ENCODE measurements at places on chromosomes 13 and 19. TPM values are rescaled to one million over a fixed set of nuclear protein-coding genes. Genes with fewer than 3 reads are reported as not detected.

DNA sequence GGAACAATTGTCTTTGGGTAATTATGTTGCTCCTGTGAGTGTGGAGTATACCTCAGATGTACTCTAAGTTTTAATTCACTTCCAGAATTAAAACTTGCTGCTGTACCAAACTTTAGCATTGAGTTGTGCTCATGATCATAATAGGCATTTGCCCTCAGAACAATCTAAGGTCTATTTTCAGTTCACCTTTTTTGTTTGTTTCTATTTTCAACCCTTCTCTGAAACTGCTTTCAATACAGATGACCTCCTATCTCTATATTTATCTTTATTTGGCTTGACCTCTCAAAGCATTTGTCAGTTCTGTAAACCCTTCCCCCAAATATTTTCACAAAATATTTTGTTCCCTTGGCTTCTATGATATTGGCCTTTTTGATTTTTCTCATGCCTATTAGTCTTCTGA, 873.0 kb downstream of the OLFM4 start:
- DNase-seq: no peak

DNA sequence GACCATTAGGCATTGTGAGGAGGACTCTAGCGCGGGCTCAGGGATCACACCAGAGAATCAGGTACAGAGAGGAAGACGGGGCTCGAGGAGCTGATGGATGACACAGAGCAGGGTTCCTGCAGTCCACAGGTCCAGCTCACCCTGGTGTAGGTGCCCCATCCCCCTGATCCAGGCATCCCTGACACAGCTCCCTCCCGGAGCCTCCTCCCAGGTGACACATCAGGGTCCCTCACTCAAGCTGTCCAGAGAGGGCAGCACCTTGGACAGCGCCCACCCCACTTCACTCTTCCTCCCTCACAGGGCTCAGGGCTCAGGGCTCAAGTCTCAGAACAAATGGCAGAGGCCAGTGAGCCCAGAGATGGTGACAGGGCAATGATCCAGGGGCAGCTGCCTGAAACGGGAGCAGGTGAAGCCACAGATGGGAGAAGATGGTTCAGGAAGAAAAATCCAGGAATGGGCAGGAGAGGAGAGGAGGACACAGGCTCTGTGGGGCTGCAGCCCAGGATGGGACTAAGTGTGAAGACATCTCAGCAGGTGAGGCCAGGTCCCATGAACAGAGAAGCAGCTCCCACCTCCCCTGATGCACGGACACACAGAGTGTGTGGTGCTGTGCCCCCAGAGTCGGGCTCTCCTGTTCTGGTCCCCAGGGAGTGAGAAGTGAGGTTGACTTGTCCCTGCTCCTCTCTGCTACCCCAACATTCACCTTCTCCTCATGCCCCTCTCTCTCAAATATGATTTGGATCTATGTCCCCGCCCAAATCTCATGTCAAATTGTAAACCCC, 2.8 kb upstream of the CEACAM5 start:
- DNase-seq: peak; percentile 36

GRCh38 chr13:52070929-52071523, 46.5 kb downstream of the UTP14C start:
- no peak for DNase-seq

GRCh38 chr13:101157261-101157660, 259.0 kb downstream of the NALCN start:
- DNase-seq: no peak

FDX2 gene
- 14.3 TPM for polyA plus RNA-seq
